Tibial nerve (tissue), 4 donors: ENCODE measurements at places on chromosomes 16 and 17.

GRCh38 chr16:11162586-11163268 is 93.3 kb downstream of the SOCS1 start:
- no peak for DNase-seq

- DNase-seq = peak; percentile 55
Measured at GRCh38 chr17:77881545-77881944, 77.0 kb upstream of the TNRC6C start.

DNA sequence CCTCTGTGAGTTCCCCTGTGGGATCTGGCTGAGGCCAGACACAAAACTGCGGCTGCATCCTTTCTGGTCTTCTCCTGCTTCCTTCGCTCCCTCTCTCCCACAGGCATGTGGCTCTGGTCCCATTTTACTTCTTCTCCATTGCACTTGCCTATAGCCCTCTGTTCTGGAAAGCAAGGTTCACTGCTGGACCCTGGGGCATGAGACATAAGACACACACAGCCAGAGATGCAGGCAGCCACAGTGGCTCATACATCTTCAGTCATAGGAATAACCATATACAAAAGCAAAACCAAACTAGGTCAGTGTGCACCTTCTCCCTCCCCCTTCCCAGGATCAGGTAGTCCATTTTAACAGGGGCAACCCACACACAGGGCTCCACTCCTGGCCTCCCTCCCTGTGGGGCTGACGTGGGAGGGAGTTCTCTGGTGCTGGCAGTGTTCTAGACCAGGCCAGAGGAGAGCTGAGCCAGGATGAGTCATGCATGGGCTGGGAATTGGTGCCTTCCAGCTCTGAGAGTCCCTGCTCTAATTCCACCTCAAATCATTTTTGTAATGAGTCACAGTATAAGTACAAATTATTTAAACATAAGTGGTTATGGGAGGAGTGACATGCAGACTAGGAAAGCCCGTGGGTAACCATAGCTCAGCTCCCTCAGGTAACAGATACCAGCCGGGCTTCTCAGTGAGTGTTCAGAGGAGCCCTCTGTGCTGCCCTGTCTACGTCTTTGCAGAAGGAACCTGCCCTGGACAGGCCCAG is 58.0 kb downstream of the ASIC2 start:
- peak; percentile 15 for DNase-seq

GRCh38 chr16:22213236-22213635 is 7.2 kb downstream of the EEF2K start:
- no peak for DNase-seq

DNA sequence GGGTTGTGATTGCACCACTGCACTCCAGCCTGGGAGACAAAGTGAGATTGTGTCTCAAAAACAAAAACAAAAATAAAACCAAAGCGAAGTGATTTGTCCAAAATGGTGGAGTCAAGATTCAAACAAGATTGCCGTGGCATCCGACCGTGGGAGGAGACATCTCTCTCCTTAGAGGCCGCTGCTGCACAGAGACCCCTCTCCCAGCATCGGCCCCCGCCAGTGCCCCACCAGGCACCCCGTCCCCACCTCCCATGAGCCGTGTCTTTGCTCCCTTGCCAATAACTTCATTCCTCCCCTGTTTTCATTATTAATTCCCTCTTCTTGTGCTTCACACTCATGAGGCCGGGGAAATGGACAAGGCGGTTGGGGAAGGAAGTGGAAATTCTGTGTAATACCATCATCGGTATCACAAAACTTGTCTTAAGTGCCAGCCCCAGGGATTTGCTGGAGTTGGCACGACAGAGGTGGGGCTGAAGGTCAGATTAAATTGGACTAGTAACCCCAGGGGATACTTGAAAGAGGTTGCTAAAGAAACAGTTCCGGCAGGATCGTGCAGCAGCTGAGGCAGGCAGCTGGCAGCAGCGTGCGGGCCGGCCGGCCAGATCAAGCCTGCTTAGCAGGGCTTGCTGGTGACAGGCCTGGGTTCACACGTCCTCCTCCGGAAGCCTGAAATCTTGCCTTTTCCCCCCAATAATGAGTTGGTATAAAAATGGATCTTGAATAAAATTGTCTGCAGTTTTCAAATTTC is 66.8 kb downstream of the RTN4RL1 start:
- no peak for DNase-seq

GRCh38 chr17:48374650-48375230 is 55.3 kb downstream of the SKAP1 start:
- DNase-seq = peak; percentile 12

DNA sequence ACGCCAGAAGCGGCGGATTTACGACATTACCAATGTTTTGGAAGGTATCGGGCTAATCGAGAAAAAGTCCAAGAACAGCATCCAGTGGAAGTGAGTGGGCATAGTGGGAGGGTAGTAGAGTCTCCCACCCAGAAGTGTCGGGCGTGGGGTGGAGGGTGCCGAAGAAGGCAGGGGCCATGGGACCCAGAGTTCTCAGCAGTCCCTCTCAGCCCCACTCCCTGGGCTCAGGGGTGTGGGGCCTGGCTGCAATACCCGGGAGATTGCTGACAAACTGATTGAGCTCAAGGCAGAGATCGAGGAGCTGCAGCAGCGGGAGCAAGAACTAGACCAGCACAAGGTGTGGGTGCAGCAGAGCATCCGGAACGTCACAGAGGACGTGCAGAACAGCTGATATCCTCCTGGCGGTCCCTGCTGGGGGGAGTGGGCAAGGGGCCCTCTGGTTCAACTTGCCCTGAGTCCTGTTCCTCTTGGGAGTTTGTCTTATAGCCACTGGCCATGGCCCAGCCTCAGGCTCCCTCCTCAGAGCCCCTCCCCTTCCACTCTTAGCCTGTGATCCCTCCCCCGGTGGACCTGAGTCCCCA is 916 bp downstream of the E2F4 start:
- DNase-seq = no peak

GRCh38 chr17:38875477-38876075 is 5.7 kb downstream of the LASP1 start:
- no peak for DNase-seq

- peak; percentile 53 for DNase-seq
Measured at GRCh38 chr17:30104575-30105339, 11.9 kb upstream of the NSRP1 start.

DNA sequence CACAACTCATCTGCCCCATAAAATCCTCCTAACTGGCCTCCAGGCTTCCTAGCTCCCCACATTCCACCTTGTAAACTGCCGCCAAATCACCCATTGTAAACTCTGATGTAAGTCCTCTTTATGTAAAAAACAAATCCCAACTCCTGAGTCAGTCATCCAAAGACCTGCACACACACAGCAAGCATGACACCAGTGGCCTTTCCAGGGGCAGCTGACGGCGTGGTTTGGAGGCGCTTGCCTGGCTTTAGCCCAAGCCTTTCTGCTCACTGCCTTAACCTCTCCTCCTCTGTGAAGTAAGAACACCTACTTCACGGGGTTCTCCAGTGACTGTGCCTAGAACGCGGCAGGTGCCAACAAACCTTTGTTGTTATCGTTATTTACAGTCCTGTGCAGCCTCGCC is 14.0 kb downstream of the UBE2O start:
- DNase-seq = no peak

GRCh38 chr17:77295241-77295853 is 154.6 kb downstream of the SEC14L1 start:
- DNase-seq = no peak

- DNase-seq = peak; percentile 81
Measured at GRCh38 chr17:8057691-8058114, 18.8 kb downstream of the ALOX15B start.

DNA sequence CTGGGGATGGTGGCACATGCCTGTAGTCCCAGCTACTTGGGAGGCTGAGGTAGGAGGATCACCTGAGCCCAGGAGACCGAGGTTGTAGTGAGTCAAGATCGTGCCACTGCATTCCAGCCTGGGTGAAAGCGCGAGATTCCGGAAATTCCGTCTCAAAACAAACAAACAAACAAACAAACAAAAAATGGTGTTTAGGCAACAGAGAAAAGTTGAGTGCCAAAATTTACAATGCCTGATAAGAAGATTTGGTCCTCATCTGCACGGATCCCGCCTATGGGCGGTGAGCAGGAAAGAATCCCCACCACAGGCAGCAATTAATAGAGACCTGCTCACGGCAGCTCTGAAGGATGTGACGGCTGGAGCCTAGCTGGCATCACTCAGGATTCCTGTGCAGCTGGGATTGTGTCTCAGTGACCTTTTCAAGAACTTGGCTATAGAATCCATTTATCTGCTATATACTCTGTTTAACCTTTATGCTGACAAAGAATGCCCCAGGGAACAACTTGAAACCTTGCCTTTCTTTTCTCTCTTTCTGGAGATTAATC is 14.0 kb upstream of the TEX2 start:
- no peak for DNase-seq

DNA sequence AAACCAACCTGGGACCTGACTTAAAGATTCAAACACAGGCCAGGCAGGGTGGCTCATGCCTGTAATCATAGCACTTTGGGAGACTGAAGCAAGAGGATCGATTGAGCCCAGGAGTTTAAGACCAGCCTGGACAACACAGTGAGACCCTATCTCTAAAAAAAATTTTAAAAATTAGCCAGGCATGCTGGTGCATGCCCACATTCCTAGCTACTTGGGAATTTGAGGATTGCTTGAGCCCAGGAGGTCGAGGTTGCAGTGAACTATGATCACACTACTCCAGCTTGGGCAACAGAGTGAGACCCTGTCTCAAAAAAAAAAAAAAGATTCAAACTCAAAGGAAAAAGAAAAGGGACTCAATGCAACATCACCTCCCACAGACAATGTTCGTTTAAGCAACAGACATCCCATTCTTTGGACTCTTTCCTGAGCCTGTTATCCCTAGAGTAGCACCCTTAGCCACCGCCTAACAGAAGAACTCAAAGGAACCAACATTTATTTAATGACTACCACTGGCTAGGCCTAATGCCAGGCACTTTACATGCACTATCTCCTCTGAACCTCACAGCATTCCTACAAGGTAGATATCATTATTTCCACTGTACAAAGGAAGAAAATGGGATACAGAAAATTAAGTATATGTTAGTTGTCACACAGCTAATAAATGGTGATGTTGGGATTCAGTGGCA is 12.7 kb downstream of the MYO18A start:
- DNase-seq = no peak

- no peak for DNase-seq
Measured at GRCh38 chr16:24116046-24116776, 139.9 kb upstream of the CACNG3 start.

GRCh38 chr17:19019041-19019941 is 14.7 kb upstream of the FAM83G start:
- no peak for DNase-seq

DNA sequence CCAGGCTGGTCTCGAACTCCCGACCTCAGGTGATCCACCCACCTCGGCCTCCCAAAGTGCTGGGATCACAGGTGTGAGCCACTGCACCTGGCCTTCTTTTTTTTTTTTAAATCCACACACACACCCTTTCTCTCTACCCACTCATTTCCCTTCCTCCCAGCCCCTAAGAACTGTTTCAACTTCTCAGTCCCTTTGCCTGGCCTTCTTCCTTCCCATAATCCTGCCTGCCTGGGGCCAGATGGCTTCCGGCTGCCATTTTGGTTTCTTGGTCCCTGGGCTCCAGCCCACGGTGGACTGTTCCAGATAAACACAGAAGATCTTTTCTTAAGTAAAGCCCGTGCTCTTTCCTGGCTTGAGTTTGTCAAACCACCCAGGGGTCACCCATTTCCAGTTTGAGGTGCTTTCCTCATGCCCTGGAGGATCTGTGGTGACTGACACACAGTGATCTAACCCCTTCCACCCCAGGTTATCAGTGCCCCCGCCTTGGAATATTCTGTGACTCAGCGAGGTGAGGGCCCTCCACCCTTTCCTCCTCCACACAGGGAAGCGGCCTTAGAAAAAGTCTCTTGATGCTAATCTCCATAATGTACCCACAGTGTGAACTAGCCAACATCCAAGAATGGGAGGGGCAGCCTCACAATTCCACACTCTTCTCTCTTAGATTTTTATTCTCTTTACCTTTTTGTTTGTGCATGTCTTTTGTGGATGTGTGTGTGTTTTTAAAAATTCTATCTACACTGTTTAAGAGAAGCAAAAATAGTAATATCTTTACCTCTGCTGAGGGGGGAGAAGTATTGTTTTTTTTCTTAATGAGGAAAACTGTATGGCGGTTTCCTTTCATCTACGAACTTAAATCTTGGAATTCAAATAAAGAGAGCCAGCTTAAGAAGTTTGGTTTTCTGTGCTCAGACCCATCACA is 60.0 kb downstream of the CRISPLD2 start:
- DNase-seq = no peak

GRCh38 chr17:74873037-74873873 is 461 bp upstream of the FDXR start:
- peak; percentile 100 for DNase-seq

- no peak for DNase-seq
Measured at GRCh38 chr17:68289936-68290267, 1.0 kb downstream of the SLC16A6 start.

GRCh38 chr17:57050306-57050705 is 34.7 kb upstream of the AKAP1 start:
- DNase-seq = no peak

- DNase-seq = no peak
Measured at GRCh38 chr17:32783602-32784001, 93.3 kb downstream of the MYO1D start.

GRCh38 chr16:59144841-59145240 is 410.7 kb upstream of the GOT2 start:
- DNase-seq = no peak

GRCh38 chr16:81707411-81708265 is 71.5 kb upstream of the PLCG2 start:
- DNase-seq = no peak

DNA sequence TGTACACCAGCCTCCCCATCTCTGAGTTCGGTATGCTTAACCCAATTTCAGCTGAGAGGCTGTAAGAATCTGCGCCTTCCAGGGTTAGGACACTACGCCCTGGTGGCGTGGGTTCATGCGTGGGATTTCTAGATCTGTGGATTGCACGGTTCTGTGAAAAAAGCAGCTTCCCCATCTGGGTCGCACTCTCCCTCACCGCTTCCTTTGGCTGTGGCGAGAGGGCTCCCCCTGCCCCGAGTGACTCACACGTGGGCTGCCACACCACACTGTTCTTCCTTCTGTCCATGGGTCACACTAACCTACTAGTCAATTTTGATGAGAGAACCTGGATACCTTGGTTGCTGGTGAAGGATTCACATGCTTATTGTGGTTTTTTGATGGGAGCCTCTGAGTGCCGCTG is 256.0 kb upstream of the MAF start:
- no peak for DNase-seq

DNA sequence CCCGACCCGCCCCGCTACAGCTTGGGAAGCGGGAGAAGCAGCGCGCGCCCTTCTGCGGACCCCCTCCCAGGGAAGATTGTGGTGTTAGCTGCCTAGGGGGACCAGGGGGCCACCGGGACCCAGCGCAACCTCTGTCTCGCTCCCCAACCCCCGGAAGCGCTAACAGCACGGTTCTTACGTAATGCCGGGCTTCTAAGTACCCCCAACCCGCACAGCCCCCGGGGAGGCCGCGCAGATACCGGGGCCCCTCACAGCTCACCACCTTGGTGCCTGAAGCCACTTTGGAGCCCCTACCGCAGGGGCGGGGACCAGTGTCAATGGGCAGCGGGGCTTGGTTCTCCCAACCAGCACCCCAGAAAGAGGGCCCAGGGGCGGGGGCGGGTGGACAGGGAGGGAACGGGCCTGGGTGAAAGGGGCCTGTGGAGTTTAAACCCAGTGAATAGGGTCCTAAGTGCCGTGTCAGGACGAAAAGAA is 348 bp downstream of the MPP2 start:
- no peak for DNase-seq

- no peak for DNase-seq
Measured at GRCh38 chr16:25707553-25707952, 15.8 kb downstream of the HS3ST4 start.
